ENCODE measurements at places on chromosomes 11 and 22.

GRCh38 chr11:78347956-78348355 is 69.7 kb downstream of the GAB2 start:
- DNase-seq: no peak

DNA sequence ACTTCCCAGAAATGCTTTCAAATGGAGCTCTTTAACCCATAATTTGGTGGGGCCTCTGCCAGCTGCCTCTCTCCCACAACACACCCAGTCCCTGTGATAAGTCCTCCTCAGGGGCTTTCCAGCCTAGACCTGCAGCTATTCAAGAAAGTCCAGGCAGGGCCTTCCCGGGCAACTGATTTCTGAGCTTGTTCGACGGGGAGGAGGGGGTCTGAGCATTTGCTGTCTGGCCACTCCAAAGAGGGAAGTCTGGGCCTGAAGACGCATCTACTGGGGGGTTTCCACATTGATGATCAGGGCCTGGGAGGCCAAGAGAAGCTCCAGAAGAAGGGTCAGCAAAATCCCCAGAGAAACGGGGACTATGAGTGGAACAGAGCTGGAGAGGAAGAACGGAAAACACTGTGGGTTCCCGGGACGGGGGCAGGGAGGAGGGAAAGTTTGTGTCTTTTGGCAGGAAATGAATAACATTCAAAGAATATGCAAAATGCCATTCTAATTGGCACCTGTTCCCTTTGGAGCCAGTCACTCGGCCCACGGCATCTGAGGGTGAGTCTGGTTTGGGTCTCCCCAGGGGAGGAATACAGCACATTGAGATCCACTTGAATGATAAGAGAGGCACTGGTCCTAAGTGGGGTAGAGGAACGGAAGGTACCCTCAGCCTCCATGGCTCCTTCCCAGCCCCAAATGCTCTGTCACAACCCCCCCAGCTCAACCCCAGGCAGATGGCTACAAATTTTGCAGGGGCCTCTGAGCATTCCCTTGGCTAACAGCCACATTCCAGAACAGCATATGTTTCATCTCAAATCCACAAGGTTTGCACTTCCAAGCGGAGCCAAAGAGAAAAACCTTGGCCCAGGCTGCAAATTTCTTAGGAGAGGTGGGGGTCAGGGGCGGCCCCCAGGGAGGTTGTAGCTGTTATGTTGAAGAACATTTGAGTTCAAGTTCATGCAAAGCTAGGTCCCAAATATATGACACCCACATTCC is 72.0 kb downstream of the RPUSD4 start:
- DNase-seq: no peak

GRCh38 chr11:87281496-87281895 is 243.8 kb downstream of the TMEM135 start:
- DNase-seq: no peak

DNA sequence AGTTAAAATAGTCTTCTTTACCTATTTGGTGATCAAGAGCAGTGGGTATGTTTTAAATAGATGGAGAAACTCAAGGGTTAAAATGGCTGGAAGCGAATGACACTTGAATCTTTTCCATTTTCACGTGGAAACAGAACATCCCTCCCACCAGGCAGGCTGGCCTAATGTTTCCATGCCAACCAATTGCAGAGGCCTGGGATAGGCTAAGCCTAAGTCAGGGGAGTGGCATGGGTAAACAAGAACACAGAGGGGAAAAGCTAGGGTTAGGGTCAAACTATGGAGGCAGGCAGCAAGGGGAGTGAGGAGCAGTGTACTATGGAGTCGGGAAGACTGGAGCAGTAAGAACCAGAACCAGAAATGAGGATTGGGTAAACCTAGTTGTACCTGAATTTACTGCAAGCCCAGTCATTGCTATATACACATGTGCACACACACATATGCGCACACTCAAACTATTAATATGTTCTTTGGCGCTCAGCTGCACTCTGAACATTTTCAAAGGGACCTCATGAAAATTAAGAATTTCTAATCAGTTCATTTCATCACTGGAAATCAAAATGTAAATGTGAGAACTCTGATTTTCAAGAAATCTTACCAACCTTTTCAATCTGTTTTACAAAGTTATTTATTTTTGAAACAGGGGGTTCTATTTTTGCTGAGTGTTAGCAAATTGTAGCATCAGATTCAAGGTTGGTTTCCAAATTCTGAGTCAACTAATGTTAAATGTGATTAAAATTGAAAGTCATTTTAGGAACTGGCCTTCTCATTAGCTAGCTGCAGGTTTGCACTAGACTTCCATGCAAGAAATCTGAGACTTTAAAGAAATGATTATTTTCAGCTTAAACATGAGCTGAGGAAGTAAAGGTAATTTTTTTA is 327.0 kb upstream of the CCDC90B start:
- DNase-seq: no peak

DNA sequence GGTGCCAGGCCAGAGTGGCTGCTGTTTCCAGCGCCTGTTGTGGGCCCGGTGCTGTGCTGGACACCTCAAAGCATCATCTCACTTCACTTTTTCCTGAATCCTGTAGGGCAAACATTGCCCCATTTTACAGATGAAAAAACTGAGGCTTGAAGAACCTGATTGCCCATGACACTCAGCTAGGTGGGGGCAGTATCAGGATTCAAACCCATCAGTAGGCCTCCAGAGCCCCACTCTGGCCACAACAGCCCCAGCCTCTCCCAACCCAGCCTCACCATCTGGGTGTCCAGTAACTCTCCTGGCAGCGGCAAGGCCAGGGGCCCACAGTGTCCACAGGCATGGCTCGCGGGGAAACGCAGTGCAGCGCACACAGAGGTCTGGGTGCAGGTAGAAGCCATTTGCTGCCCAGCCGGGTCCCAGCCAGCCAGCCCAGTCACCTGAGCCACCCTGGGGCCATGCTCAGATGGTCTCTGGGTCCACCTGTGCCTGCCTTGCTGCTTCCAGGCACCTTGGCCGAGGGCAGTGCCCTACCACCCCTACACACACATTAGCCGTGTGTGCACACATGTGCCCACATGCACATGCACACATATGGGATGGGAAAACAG is 11.5 kb downstream of the SLC22A12 start:
- no peak for DNase-seq

DNA sequence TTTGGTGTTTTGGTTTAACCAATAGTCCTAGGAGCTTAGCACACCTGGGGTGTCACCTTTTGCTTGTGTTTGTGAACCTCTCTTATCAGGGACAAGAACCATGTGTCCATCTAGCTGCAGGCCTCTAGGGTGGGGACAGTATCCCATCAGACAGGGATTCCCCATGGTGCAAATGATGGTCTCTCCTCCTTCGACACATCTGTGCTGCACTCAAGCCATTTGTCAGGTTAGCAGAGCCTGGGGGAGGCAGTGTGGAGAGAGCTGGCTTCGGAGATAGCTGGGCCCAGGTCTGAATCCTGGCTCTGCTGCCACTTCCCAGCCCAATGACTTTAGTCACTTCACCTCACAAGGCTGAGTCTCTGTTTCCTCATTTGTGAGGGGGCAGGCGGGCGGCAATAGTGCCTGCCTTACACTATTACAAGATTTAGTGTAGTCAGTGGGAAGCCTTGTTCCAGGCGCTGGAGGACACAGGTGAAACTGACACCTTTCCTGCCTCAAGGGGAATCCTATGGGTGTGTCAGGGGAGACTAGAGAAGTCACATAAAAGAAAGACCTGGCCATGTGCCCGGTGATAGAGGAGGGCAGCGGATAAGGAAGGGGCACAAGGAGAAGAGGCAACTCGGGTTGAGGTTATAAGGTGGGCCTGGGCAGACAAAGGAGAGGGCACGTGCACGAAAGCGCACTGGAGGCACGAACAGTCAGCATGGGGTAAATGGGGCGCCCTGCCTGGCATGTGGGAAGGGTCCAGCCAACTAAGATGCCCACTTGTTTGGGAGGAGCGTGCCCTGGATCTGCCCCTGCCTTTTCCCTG is 12.6 kb downstream of the KLHL35 start:
- no peak for DNase-seq

- DNase-seq: no peak
These were observed 15.5 kb upstream of the UPK3A start for GRCh38 chr22:45268958-45269844.

GRCh38 chr11:127137771-127138280 is 137.3 kb upstream of the KIRREL3 start:
- DNase-seq: no peak

DNA sequence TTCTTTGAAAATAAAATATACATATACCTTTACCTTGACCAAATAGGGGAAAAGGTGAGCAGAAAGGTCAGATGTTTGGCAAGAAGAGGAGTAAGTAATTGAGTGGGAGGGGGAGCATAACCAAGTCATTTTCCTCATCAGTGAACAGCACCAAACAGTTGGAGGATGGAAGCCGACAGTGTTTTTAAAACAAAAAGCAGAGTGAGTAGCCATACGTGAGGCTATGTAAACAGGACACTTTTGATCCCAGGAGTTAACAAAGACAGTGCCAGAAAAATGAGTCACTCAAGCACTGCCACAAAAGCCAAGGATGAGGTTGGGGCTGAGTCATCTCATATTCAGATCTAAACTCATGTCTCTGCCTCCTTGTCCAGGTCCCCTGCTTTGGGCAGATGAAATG is 734.7 kb downstream of the KCNA4 start:
- DNase-seq: peak; percentile 6

DNA sequence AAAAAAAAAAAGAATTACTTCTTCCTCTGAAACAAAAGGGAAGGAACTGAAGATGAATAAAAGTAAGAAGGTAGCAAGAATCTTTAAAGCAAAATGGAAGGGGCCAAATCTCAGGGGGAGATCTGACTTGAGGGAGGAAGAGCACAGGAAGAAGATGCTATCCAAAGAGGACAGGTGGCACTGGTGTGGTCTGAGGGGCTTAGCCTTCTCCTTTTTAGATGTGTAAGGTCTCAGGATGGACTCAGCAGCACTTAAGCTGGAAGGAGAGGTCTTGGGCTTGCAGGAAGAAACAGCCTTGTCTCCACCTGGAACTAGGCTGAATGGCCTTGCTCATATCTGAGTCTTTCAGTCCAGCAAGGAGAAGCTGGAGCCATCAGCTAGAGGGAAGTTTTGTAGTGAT is 5.0 kb upstream of the RNF169 start:
- DNase-seq: no peak

DNA sequence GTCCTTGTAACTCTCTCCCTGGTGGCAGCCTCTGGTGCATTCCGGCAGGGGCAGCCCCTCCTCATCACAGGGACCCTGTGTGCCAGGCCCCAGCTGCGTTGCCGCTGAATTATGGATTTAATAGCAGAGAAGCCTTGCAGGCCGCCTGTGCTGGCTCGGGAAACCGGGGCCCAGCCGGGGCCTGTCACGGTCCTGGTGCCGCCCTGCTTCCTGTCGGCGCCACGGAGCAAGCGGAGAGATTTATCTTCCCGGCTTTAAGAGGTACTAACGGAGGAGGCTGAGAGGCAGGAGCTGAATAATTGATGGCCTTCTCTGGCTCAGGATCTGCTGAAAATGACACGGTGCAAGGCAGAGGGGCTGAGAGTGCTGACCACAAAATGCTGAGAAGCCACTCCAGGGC is 54.0 kb upstream of the CCDC188 start:
- DNase-seq: no peak

DNA sequence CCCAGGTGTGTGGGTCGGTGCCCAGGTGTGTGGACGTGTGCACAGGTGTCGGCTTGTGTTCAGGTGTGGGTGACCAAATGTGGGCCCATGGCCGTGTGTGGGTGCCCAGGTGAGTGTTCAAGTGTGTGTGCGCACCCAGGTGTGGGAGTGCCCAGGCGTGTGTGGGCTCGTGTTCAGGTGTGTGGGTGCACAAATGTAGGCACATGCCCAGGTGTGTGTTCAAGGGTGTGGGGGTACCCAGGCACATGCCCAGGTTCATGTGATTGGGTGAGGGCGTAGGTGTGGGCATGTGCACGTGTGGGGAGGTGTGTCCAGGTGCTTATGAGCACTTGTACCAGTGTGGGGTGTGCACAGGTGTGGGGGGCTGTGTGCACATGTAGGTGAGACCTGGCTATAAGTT is 42.8 kb downstream of the MOB2 start:
- DNase-seq: no peak

DNA sequence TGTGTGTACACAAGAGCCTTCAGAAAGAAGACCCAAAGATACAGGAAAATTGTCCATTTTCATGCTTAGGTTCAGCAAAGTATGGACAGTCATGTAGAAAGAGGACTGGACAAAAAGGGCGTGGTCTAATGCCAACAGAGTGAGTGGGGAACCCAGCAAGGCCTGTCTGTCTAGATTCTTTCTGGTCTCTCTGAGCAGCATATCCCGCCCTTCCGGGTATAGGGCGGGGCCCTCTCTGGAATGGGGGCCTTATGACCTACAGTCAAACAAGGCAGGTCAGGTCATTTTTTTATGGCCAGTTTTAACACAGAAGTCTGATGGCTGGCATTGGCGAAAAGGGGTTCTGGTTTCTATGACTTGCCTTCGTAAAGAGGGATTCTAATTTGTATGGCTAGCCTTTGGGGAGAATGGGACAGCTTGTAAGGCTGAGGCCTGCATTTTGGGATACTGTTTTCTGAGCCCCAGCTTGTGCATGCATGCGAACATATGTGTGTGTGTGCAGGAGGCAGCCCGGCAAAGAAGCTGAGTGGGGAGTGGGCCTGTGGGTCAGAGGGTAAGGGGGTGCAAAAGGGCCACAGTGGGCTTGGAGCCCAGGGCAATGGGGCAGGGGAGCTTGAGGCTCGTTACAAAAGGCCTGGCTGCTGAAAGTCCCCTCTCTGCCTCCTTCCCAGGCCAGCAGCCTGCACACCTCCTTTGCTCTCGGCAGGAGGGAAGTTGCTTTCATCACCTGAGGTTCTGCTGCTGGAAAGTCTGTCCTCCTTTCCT is 130.5 kb upstream of the B3GAT1 start:
- DNase-seq: no peak

DNA sequence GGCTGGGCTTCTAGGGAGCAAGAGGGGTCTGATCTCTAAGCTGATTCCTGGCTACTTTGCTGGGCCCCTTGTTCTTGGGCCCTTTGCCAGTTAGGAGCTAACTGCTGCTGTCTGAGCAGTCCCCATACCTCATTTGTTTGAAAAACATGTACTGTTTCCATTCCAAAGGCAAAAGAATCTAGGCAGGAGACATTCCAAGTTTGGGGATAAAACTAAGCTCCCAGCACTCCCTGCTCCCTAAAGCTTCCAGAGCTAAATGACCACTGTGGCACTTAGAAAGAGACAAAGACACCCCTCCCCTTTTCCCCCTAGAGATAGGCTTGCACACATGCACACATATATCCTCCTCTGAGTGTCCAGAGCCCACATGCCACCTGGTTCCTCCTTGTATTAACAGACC is 22.7 kb upstream of the RRM1 start:
- DNase-seq: no peak

GRCh38 chr11:61332281-61332796 is 566 bp downstream of the DDB1 start:
- no peak for DNase-seq

DNA sequence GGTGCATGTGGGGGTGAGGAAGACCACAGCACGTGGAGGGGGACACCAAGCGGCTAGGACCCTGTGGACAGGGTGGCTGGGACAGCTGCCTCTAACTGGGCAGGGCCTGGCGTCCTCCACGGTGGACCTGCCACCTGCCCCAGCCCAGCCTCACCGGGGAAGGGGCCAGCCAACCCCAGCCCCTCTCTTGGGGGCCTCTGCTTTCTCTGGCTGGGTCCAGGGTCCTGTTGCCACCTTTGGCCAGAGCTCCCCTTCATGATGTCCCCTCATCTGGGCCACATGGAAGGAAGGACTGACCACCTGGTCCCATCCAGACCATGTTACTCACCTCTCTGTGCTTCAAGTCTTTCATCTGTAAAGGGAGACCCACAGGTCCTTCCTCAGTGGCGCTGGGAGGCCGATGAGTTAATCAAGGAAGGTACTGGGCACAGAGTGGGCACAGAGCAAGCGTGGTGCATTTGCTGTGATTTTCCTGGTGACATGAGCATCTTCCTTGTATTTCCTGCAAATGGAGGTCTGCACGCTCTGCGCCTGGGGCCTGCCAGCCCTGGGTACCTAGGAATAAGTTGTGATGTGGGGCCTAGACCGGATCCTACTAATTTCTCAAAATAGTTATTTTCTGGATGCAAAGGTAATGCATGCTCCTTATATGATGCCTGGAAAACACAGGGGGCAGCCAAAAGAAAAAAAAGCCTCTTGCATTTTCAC is 538.4 kb downstream of the TBC1D22A start:
- DNase-seq: no peak
